DMS153 (cell line): ENCODE measurements at places on chromosomes 6 and 20.

DNA sequence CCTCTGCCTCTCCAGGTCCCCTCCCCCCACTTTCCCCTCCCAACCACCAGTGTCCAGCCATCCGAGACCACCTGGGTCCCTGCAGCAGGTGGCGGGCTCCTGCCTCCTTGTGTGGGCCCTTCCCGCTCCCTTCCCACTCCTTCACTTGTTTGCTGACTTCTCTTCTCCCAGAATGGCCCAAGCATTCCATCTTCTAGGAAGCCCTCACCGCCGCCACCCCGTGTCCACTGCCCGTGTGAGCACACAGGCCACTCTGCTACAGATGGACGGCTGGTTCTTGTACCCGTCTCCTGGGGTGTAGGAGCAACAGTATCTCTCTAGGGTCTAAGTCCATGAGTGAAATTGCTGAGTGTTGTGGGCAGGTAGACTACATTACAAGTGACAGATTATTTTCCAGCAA lies 15.0 kb downstream of the BPHL start:
- no peak for DNase-seq

GRCh38 chr6:111150577-111150976 lies 63.3 kb downstream of the SLC16A10 start:
- DNase-seq, result no peak

- no peak for DNase-seq
These were observed 249.6 kb upstream of the MOCS1 start for GRCh38 chr6:40183902-40184301.

GRCh38 chr6:72683797-72684196 lies 61.9 kb downstream of the KCNQ5 start:
- DNase-seq, result no peak

DNA sequence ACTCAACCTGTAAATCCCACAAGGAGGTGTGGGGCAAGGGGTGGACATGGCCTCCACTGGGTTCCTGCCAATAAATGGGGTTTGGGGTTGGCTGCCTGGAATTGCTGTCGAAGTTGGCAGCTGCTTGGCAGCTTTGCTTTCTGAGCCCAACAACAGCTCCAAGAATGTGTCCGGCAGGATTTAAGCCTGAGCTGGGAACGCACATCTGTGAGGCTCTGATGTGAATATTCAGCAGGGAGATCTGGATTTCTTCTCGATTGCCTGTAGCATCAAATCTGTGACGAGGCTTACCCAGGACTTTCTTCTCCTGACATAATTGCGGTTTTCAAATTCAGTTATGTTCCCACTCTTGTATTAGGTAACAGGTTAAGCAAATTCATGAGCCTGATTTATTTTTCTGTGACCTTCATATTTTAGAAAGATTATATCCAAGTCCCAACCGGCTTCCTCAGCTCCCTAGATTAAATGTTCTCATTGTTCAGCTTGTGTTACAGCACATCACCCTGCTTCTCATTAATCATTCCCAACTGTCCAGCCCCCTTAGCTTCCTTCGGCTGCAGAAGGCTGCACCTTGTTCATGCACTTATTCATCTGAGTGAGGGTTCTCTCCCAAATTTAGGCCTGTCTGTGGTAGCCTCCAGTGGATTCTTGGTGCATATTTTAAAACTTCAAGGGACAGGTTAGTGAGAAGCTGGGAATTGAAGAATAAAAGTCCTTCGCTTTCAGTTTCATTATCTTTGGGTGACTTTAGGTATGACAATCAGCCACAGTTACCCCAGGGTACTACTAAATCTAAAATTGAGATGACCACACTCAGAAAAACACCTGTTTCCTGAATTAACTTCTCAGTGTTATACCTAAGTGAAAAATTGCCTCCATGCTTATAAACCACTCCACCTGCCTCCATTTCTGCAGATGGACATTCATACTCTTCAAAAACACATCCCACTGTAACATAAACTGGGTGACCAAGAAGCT lies 310.0 kb downstream of the ESR1 start:
- no peak for DNase-seq

DNA sequence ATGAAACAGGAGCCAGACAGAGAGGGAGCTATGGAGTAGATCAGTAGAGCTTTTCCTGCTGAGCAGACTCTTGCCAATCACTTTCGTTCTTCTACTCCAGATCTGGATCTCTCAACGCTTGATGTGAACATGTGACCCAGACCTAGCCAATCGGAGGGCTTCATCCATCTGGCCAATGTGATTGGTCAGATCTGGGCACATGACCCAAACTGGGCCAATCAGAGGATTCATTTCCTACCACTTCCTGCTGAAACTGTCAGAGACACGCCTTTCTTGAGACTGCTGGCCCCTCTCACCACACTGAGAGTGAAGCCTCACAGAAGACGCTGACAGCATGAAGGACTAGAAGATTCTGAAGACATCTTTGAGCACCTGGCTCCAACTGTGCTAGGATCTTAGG lies 44.2 kb upstream of the ZMYND8 start:
- DNase-seq, result no peak

DNA sequence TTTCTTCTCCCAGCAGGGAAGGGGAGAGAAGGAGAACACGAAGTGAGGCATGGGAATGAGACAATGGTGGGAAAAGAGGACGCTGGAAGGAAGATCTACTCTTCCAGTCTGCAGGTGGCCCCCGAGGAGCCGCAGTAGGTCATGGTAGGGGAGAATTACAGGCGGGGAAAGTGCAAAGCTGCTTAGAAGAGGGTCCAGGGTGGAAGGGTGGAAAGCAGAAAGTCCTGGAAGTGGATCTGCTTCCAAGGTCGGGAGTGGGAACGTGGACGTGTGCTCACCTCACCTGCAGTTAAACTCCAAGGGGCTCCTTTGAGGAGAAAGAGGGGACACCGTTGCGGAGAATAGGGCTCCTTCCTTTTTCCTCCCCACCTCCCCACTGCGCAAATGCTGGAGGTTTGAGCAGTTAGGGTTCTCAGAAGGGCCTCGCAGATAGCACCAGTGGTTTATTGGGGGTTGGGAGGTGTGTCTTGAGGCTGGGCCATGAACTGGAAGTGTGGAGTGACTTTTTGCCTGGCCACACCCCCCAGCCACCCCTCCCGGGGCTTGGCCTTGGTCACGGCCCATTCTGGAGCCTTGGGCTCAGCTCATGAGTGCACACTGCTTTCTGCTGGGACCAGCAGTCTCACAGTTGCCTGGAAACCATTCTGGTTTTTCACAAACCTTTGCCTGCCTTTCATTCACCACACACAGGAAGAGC lies 100.4 kb upstream of the MLN start:
- peak; percentile 64 for DNase-seq

DNA sequence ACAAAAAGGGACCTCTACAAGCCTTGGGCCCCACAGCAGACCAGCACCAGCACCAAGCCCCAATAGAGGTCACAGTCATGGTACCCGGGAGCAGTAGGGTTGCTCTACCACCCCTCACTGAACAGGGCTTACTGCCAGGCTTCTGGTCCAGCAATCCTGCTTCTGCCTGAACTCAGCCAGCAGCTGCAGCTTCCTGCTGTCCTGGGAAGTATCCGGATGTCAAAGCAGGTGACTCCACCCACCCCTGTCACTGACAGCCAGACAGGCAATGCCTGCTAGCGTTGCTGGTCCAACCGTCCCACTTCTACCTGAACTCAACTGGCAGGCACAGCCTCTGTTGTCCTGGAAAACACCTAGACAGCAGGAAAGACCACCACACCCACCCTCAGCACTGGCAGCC lies 47.0 kb upstream of the PCSK2 start:
- no peak for DNase-seq

DNA sequence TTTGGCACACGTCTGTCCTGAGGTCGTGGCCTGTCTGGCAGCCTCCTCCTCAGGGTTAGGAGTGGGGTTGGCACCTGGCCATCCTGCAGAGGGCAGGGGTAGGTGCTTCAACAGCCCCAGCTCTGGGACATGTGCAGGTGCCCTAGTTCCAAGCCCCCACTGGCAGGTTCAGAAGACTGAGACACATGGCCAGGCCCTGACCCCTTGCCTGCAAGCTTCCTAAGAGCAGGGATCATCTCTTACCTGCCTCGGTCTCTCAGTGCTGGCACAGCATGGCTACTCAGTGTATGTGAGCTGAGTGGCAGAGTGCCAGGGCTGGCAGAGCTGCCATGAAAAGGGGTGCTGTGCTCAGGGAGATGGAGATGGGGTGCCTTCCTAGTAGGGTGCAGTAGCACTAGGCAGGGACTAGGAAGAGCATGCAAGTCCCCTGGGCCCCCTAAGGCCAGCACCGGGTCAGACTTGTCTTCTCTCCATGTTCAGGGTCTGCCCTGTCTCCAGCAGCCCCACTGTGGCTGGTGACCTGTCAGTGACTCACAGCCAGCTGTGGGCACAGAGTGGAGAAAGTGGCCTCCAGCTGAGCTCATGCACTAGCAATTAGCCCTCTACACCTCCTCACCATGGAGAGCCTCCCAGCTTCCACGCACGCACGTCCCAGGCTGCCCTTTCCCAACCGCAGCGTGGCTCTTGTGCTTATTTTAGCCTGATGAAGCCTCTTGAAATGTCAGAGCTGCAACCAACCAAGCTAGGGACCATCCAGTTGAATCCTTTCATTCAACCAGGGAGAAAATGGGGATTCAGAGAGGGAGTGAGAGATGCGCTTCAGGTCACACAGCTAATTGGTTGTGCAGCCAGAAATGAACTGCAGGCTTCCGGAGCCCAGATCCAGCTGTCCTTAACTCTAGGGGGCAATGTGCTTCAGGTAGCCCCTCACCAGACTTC lies 116.6 kb downstream of the MRPL14 start:
- no peak for DNase-seq

DNA sequence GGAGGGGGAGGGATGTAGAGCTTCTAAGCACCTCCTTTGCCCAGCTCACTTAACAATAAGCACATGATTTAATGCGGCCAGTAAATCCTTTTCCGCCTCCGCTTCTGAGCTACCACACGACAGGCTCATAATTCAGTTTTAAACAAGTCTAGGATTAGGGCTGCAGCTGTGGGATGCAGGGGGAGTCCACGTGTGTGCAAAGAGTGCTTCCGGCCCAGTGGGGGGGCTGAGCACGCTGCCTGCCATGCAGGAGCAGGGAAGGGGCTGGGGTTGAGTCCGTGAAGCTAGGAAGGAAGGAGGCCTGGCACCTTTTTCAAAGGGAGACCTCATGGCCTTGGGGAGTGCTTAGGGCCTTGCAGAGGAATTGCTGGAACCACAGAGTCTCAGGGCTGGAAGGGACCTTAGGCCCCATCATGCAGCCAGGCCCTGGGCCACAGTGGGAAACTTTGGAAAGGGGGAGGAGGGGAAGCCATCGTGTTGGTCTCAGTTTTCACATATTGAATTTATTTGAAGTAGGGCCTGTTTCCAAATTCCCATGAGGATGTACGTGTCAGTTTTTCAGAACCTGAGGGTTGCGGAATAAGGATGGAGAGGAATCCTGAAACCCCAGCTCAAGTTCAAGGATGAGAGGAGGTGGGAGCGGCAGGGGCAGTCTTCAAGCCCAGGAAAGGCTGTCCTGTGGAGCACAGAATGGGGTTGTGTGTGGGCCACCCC lies 96.1 kb downstream of the VEGFA start:
- DNase-seq, result no peak
